ENCODE measurements at places on chromosomes 3 and 15.
A peak's percentile ranks its signal among the peaks of the same experiment; 100 is the strongest.

- no peak for DNase-seq
- peak overlapping the region; percentile 97 for H3K27ac ChIP-seq
- no peaks in the 10 kb centered on the region for H3K27me3 ChIP-seq
- no peaks in the 10 kb centered on the region for H3K36me3 ChIP-seq
These were observed 1.7 kb downstream of the PKM start for GRCh38 chr15:72229076-72229946.

DNA sequence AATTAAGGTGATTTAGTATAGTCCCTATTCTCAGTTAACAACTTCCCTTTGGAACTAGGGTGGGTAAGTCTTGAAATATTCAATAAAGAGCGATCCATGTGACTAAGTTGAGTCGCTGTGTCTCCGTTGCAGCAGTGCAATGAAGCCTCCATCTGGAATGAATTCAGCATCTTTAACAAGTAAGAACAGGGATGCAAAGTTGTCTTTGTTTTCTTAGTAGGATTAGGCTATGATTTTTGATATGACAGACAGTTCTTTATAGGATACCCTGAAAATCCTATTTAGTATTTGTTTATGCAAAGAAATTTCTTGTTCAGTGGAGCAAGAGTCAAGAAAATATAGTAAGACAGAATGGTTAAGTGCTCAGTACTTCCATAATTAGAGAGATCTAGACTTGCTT, 52.7 kb downstream of the RBMS3 start:
- peaks cover 78% of the 10 kb centered on the region for H3K4me1 ChIP-seq
- DNase-seq, result no peak

GRCh38 chr15:98164571-98164970, 204.1 kb downstream of the ARRDC4 start:
- no peaks in the 10 kb centered on the region for H3K36me3 ChIP-seq
- H3K4me1 ChIP-seq, result no peaks in the 10 kb centered on the region
- no peak overlapping the region for H3K27ac ChIP-seq
- DNase-seq, result no peak
- H3K4me3 ChIP-seq, result no peak overlapping the region

DNA sequence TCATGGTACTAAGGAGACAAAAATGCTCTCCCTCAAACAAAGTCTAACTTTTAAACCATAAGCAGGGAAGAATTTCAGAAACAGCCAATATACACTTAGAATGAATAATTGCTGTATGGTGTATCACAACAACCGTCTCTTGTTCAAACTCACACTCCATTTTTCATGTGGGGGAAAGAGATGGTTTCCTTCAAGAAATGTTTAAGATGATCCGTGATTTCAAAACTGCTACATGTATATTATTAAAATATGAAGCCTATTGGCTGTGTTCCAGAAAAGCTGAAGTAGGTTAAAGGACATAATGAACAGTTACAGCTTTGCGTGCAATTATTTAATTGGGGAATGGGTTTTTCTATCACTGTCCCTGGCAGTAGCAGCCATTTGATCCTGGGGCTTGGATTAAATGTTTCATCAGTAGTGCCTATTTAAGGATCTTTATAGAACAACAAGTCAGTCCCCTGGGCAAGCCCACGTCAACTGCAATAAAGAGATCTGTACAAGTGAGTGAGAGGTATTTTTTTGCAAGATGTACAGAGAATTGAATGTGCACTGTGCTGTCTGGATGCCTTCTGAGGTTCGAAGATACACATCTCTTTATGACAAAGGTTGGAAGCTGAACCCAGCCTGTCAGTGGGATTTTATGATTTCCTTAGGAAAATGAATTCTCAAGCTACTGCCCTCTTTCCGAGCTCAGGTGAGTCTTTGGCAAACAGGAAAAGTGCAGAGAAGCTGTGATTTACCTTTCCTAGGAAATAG, 337.2 kb upstream of the RARB start:
- H3K27me3 ChIP-seq, result no peaks in the 10 kb centered on the region

GRCh38 chr3:67578416-67578815, 76.0 kb downstream of the SUCLG2 start:
- no peaks in the 10 kb centered on the region for H3K27me3 ChIP-seq
- DNase-seq, result no peak
- no peaks in the 10 kb centered on the region for H3K4me1 ChIP-seq

Data from gastrocnemius medialis (tissue), 4 donors.